Panc1 (cell line): ENCODE measurements at places on chromosomes 16 and 17.

DNA sequence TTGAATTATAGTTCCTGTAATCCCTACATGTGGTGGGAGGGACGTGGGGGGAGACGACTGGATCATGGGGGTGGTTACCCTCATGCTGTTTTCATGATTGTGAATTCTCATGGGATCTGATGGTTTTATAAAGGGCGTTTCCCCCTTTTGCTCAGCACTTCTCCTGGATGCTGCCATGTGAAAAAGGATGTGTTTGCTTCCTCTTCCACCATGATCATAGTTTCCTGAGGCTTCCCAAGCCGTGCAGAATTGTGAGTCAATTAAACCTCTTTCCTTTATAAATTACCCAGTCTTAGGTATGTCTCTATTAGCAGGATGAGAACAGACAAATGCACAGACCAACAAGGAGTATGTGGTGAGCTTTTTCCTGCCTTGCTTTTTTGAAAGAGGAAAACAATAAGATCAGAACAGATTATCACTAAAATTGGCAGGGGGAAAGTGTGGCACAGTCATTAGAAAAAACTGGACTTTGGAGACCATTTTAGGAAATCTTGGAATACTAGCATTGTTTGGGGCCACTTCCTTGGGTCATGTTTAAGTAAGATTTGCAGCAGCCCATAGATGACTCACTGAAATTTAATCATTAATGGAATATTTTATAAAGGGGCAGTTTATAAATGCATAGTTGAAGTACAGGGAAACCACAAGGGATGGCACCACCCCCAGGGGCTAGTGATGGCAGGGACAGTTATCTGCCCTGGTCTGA, 352.8 kb downstream of the CDH13 start:
- DNase-seq, result no peak

DNA sequence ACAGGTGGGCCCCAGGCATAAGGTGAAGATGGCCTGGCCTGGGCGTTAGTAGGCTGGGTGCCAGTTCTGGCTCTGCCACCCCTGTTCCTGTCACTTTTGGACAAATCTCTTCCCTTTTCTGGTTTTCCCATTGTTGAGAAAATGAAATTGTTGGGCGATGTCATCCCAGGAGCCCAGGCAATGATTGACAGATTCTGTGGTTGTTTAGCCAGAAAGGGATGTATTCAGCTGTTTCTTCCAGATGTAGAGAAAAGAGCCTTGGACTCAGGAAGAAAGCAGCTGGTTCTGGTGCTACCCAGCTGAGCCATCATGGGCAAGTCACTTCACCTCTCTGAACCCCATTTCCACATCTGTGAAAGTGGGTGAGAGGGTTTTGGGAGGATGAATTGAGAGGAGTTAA, 60.1 kb upstream of the MRTFB start:
- no peak for DNase-seq

DNA sequence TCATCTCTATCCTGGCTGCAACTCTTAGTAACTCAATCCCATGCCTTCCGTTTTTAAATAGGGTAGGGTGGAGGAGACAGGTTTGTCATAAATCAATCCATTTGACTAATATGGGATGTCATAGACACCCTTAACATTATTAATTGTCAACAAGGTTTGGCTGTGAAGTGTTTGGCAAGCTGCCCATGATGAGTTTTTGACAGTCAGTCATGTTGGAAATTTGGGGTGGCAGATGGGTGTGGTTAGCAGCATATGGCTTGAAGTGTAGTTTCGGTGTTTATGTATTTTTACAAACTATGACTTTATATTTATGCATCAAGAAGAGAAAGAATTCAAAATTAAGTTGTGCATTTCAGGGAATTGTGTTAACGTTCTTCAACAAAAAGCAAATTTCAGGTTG, 221.8 kb upstream of the CDH5 start:
- DNase-seq, result no peak

GRCh38 chr17:72903522-72903921, 189.0 kb downstream of the SLC39A11 start:
- DNase-seq, result no peak

DNA sequence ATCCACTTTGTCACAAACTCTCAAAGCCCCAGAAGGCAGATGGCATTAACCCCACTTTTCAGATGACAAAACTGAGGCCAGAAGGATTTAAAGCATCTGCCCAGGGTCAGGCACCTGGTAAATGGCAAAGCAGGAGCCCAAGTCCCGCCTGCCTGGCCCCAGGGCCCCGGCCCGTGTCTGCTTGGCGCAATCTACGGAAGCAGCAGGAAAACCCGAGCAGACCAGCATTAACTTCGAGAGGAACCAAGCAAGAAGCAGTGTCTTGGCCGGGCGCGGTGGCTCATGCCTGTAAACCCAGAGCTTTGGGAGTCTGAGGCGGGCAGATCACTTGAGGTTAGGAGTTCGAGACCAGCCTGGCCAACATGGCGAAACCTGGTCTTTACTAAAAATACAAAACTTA, 21.6 kb downstream of the RTN4RL1 start:
- DNase-seq, result no peak
